Cardiac muscle cell (in vitro differentiated cells and primary cell): ENCODE measurements at places on chromosomes 11 and 22. TPM values are rescaled to one million over a fixed set of nuclear protein-coding genes. Genes with fewer than 3 reads are reported as not detected.

The TIMP3 gene
- polyA plus RNA-seq = 85.9 and 126 TPM in 2 replicates

The RFPL3 gene
- not detected in 2 replicates for polyA plus RNA-seq

The OR51B2 gene
- not detected in 2 replicates for polyA plus RNA-seq

The PAMR1 gene
- 0.15 TPM in 1 of 2 replicates, not detected in the other for polyA plus RNA-seq

The GRK3 gene
- 5.7 and 7.3 TPM in 2 replicates for polyA plus RNA-seq

The SLN gene
- 2.5 and 3.1 TPM in 2 replicates for polyA plus RNA-seq

The MS4A6E gene
- not detected in 2 replicates for polyA plus RNA-seq

The POU2AF3 gene
- polyA plus RNA-seq = 0.83 and 1.2 TPM in 2 replicates

The SORL1 gene
- 6.4 and 17.1 TPM in 2 replicates for polyA plus RNA-seq

The KLHL35 gene
- 2.6 and 3.4 TPM in 2 replicates for polyA plus RNA-seq

The RRP8 gene
- polyA plus RNA-seq = 32.6 and 46.0 TPM in 2 replicates

The MS4A8 gene
- not detected in 2 replicates for polyA plus RNA-seq

The CNIH2 gene
- polyA plus RNA-seq = 3.3 and 8.9 TPM in 2 replicates

The BRMS1 gene
- 33.8 and 37.3 TPM in 2 replicates for polyA plus RNA-seq

The OR5B12 gene
- polyA plus RNA-seq = not detected in 2 replicates

The MS4A12 gene
- not detected in 2 replicates for polyA plus RNA-seq

The TNNI2 gene
- 1.1 and 2.5 TPM in 2 replicates for polyA plus RNA-seq

The OR52J3 gene
- polyA plus RNA-seq = not detected in 2 replicates

The LDHAL6A gene
- 0.12 TPM in 1 of 2 replicates, not detected in the other for polyA plus RNA-seq

The EEF1G gene
- polyA plus RNA-seq = 769 and 853 TPM in 2 replicates

The ELMOD1 gene
- 0.64 and 1.1 TPM in 2 replicates for polyA plus RNA-seq

The CFAP300 gene
- polyA plus RNA-seq = 3.1 and 7.2 TPM in 2 replicates

The MS4A3 gene
- polyA plus RNA-seq = not detected in 2 replicates
